Fibroblast of lung (primary cell): ENCODE measurements at places on chromosomes 13 and 19.

GRCh38 chr13:113666951-113667701, at the start of gene GRK1:
Gene GRK1, plus strand, starts transcription at chr13:113667219. Its CDS starts 168 bp downstream, at chr13:113667387.
- no peaks in the 10 kb centered on the region for H3K27me3 ChIP-seq
- H3K36me3 ChIP-seq = no peaks in the 10 kb centered on the region
- DNase-seq = no peak
- no peak within 1 kb of the TSS for H3K27ac ChIP-seq
- H3K4me1 ChIP-seq = no peaks in the 10 kb centered on the region

DNA sequence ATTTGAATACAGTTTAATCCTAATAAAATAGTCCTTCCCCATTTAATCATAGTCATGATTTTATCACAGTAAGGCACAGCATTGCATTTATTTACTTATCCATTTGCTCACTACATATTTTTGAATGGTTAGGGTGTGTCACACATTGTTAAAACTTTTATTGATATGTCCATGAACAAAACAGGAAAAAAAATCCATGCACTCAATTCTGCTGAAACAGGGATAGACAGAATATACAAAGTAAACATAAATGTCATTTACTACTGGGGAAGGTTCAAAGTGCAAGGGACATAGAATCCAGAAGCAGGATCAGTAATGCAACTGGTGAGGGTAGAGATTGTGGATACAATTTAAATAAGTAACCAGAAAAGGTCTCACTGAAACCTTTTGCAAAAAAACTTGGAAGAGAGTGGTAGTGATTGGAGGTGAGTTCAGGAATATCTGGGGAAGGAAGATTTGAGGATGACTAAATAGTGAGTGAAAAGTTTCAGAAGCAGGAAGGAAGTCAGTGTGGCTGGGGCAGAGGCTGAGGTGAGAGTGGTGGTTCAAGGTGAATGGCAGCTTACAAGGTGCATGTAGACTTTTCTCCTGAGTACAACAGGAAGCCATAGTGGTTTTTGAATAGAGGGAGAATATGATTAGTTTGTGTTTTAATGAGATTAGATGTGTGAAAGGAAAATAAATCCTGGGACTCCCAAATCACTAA, 387.2 kb upstream of the ATXN8OS start:
- no peak overlapping the region for H3K4me3 ChIP-seq
- no peaks in the 10 kb centered on the region for H3K36me3 ChIP-seq
- no peak for DNase-seq
- no peaks in the 10 kb centered on the region for H3K4me1 ChIP-seq
- no peak overlapping the region for H3K27ac ChIP-seq

- no peak overlapping the region for H3K4me3 ChIP-seq
- H3K27me3 ChIP-seq = no peaks in the 10 kb centered on the region
- no peak overlapping the region for H3K27ac ChIP-seq
- no peaks in the 10 kb centered on the region for H3K4me1 ChIP-seq
Measured at GRCh38 chr19:18867199-18867598, 28.8 kb downstream of the CERS1 start.

DNA sequence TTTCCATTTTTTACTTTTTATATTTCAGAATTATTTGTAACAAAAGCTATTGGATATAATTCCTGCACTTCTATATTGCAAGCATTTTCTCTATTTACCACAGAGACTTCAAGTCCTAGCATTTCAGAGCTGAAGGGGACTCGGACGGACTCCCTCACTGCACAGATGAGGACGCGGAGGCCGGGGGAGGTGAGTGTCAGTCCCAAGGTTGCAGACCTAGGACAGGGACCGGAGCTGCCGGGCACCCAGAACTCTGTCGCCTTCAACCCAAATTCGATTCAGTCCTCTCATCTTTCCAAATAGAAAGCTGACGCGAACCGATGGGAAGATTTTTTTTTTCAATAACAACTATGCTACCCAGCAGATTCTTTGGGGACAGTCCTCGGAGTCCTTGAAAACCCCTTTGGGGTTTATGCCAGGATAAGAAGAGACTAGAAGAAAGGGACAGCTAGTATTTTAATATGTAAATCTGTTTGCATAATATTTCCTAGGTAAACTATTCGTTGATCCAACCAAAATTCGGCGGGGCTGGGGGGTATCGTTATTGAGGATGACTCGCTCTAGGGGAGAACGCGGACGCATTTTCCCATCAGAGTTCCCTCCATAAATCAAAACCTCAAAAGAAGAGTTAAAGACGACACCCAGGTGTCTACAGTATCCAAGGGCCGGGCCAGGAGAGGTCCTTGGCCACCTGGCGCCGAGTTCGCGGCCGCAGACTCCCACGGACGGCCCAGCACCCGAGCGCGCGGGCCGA, 803 bp downstream of the FLT3 start:
- no peak for DNase-seq
- H3K4me3 ChIP-seq = no peak overlapping the region
- H3K27ac ChIP-seq = no peak overlapping the region
- no peaks in the 10 kb centered on the region for H3K36me3 ChIP-seq

- H3K27me3 ChIP-seq = no peaks in the 10 kb centered on the region
- H3K36me3 ChIP-seq = peaks cover 11% of the 10 kb centered on the region
- peaks cover 5% of the 10 kb centered on the region for H3K4me1 ChIP-seq
- DNase-seq = no peak
Measured at GRCh38 chr19:49690079-49690655, 749 bp upstream of the CPT1C start.

DNA sequence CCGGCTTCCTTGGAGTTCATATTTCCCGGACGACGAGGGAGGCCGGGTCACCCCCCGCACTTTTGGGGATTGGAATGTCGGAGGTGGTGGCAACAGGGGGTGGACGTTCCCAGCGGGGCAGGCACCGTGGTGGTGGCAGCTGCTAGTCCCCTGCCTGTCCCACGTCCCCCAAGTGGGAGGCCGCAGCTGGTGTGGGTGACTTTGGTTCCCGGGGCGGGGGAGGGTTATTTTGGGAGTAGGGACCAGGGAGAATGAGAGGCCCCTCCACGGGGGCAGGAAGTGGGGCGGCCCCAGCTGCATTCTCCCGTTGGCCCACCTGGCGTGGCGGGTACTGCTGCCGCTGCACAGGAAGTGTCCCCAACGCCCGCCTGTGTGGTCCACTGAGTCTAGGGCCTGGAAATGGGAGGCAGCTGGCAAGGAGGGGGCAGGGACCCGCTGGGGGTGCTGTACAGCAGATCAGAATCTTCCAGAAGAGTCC, 11.1 kb upstream of the PLIN3 start:
- H3K27me3 ChIP-seq = no peaks in the 10 kb centered on the region
- DNase-seq = no peak
- no peak overlapping the region for H3K27ac ChIP-seq
- H3K4me3 ChIP-seq = no peak overlapping the region
- H3K36me3 ChIP-seq = no peaks in the 10 kb centered on the region
- no peaks in the 10 kb centered on the region for H3K4me1 ChIP-seq

GRCh38 chr13:51673165-51673564, 88.9 kb downstream of the WDFY2 start:
- no peaks in the 10 kb centered on the region for H3K4me1 ChIP-seq
- H3K4me3 ChIP-seq = no peak overlapping the region
- no peaks in the 10 kb centered on the region for H3K36me3 ChIP-seq
- peak; percentile 24 for DNase-seq
- H3K27ac ChIP-seq = no peak overlapping the region

- H3K4me1 ChIP-seq = no peaks in the 10 kb centered on the region
- H3K27ac ChIP-seq = no peak overlapping the region
- H3K36me3 ChIP-seq = no peaks in the 10 kb centered on the region
- no peak for DNase-seq
- H3K4me3 ChIP-seq = no peak overlapping the region
Measured at GRCh38 chr13:94210816-94211215, 268.7 kb downstream of the DCT start.

GRCh38 chr13:52461265-52461664, 6.0 kb downstream of the CKAP2 start:
- no peak for DNase-seq
- H3K27me3 ChIP-seq = no peaks in the 10 kb centered on the region
- no peak overlapping the region for H3K4me3 ChIP-seq
- H3K36me3 ChIP-seq = no peaks in the 10 kb centered on the region
- H3K4me1 ChIP-seq = peaks cover 6% of the 10 kb centered on the region

DNA sequence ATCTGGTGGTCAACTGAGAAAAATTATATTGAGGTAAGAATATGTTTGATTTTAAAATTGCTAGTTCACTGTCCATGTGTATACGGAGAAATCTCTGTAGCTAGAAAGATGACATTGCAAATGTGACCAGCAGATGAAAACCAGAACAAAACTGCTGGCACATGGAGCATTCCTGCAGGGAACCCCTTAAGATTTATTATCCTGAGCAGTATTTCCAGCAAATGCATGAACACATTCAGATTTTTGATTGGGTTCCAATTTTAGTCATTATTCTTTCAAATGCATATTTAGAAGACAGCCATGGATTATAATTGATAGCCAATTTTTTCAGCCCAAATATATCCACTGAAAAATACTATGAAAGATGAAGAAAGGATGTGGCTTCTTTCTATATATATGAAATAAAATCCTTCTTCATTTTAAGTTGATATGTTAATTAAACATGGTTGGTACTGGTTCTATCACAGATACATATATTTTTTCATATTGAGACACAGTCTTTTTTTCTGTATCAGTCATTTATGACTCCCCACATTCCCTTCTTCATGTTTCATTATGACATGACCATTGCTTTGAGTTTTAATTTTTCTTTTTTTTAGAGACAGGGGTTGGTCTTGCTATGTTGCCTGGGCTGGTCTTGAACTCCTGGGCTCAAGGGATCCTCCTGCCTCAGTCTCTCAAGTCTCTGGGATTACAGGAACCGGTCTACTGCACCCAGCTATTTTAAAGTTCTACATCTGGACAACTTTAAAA, 376.5 kb downstream of the KLF12 start:
- no peaks in the 10 kb centered on the region for H3K36me3 ChIP-seq
- no peak overlapping the region for H3K4me3 ChIP-seq
- no peak overlapping the region for H3K27ac ChIP-seq
- H3K27me3 ChIP-seq = no peaks in the 10 kb centered on the region

- no peaks in the 10 kb centered on the region for H3K27me3 ChIP-seq
- H3K4me1 ChIP-seq = peaks cover 5% of the 10 kb centered on the region
- H3K27ac ChIP-seq = peak overlapping the region; percentile 57
- peak; percentile 75 for DNase-seq
- no peak overlapping the region for H3K4me3 ChIP-seq
- H3K36me3 ChIP-seq = no peaks in the 10 kb centered on the region
Measured at GRCh38 chr19:58330458-58330857, 3.7 kb downstream of the ZSCAN22 start.

DNA sequence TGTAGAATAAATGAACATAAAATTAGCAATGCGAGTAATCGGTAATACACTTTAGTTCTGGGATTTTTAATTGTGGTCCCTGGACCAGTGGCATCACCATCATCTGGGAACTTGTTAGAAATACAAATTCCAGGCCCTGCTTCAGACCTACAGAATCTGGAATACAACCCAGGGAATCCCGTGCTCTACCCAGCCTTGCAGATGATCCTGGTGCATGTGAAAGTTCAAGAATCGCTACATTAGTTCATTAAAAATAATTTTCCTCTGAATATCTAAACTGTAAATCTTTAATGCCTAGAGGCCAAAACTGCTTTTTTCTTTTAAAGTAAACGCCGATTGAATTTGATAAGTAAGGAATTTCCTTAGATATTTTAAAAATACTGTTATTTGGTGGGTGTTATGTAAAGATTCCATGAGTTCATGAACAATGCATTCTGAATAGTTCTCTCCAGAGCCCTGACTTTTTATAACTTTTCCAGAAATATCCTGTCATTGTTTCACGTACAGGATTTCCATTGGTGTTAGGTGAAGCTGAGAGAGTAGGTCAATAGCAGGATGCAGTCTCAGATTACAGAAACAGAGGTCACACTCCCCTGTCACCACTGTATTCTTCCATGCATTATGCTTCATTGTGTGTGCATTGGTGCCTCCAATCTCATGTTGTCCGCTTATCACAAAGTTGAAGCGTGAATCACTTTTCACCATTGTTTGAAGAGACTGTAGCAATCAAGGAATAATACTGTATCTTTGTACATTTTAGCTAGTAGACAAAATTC, 596.5 kb upstream of the KLF12 start:
- no peak for DNase-seq
- no peaks in the 10 kb centered on the region for H3K4me1 ChIP-seq
- H3K27me3 ChIP-seq = no peaks in the 10 kb centered on the region
- no peak overlapping the region for H3K27ac ChIP-seq
- no peaks in the 10 kb centered on the region for H3K36me3 ChIP-seq

DNA sequence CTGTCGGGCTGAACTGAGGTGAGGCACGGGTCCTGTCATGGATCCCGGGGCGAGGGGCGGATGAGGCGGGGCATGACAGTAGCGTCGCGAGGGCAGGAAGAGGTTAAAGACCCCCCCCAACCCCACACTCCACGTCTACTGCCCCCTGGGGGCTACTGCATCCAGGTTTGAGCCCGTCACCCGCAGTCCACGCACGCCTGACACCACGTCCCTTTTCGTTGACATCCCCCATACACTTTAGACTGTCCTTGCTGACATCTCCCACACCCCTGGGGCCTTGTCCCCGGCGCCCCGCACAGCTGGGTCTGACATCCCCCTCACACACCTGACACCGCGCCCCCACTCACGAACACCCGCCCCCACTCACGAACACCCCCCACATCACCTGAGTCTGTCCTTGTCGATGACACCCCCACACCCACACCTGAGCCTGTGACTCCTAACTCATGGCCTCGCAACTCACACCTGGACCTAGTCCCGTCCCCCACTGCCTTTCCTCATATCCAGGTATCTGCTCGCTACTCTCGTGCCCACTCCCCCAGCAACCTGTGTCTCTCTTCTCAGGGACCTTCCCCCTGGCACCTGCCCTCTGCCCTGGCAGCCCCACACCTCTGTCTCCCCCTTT, 416 bp downstream of the SLC25A42 start:
- H3K4me1 ChIP-seq = peaks cover 17% of the 10 kb centered on the region
- peaks cover 2% of the 10 kb centered on the region for H3K36me3 ChIP-seq
- H3K4me3 ChIP-seq = peak overlapping the region; percentile 67
- no peak for DNase-seq

GRCh38 chr13:28872427-28873176, 52.5 kb downstream of the MTUS2 start:
- no peaks in the 10 kb centered on the region for H3K27me3 ChIP-seq
- H3K27ac ChIP-seq = no peak overlapping the region
- H3K36me3 ChIP-seq = no peaks in the 10 kb centered on the region
- DNase-seq = no peak
- no peak overlapping the region for H3K4me3 ChIP-seq

- peak; percentile 39 for DNase-seq
- H3K4me3 ChIP-seq = no peak overlapping the region
- H3K4me1 ChIP-seq = no peaks in the 10 kb centered on the region
- no peak overlapping the region for H3K27ac ChIP-seq
Measured at GRCh38 chr13:34469196-34469986, 472.7 kb upstream of the NBEA start.
